ENCODE measurements at places on chromosomes 1 and 21.

GRCh38 chr1:247111259-247111699 is 7.1 kb upstream of the ZNF669 start:
- DNase-seq = no peak

DNA sequence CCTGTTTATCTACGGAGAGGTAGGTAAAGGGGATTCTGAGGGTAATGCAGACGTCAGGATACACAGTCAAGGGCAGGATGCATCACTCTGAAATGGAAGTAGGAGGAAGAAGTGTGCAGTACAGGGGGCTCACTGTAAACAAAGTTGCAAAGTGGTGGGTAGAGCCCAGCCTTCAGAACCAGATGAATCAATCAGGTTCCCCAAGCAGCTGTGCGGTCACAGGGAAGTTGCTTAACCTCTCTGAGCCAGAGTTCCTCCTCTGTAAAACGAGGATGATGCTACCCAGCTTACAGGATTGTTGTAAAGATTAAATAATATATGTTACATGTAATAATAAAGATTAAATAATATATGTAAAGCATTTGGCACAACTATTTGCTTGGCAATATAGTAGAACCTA is 13.5 kb upstream of the MYOM3 start:
- no peak for DNase-seq

DNA sequence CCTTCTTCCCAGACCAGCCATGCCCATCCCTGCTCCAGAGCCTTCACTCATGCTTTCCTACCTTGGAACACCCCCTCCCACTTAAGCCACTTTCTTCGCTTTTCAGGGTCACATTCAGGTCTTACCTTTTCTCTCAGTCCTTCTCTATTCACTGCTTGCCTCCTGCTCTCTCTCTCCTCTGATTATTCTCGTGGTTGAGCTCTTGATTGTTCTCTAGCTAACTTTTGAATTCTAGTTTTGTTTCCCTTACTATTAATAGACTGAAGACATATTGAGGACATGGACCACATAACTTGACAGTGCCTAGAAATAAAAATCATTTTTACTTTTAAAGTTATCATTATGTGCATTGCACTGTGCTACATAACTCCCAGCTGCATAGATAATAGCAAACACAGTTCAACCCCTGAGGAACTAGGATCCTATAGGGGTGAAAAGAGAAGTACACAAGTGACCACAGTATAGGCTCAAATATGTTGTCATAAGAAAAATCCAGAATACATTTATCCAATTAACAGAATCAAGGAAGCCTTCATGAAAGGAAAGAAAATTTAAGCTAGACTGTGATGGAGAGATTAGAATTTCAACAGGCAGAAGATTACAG is 21.5 kb downstream of the INSL5 start:
- no peak for DNase-seq

- DNase-seq = no peak
These were observed 164.3 kb downstream of the KIF26B start for GRCh38 chr1:245319094-245319493.

DNA sequence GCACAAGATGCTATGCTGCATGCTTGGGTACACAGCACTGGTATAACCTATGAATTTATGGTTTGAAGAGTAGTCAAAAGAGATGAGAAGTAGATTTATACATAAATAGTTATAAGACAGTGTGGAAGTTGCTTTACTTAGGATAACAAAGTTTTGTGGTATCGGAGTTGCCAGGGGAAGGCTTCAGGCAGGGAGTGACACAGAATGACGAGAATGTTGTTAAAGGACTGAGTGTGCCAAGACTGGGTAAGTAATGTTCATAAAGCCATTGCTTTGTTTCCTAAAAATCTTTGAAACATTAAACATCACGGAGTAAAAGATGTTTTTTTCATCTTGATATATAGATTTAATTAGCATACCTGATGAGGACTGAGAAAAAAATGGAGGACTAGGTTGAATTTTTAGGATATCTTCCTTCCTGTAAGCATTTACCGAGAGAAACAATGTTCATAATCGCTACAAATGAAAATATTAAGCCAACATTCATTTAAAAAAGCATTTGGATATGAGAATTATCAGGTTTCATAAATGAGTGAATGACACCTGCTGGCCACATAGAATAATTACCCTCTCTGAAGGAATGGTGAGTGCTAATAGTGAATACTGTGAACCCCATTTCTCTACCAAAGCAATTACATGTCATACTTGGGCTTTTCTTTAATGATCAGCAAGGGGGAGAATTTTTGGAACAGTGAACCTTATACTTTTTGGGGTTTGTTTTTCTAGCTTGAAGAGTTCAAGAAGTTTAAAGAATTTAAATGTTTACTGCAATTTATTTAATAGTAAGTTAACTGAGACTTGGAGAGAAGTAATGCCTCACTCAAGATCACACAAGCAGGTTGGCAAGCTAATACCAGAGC is 28.4 kb downstream of the EXTL2 start:
- no peak for DNase-seq

DNA sequence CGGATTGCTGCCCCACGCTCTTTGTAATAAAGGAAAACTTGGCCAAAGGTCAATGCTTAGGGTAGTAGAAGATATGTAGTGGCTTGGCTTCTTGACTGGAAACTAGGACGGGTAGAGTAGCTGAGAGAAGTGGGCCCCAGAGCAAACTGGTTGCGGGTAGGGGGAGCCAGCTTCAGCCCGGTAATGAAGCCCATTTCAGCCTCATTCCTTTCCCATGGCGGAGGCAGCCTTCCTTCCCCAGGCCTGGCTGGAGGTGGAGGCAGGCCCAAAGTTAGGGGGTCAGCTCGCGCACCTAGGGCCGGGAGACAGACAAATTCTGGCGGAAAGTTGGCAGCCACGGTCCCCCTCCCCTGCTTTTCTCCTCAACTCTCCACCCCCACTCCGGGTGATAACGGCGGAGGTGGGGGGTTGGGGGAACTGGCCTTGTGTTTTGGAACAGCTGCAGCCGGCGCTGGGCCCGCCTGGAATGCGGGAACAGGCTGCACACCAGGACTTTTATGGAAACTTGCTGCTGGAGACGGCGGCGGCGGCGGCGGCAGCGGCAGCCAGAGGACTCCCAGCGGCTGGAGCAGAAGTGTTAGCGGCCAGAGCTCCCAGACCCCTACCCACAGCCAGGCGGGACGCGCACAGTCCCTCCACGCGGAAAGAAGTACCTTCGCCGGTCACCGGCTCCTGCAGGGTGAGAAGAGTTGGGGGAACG is at the start of gene NEXN:
Gene NEXN (plus strand): TSS at position 544 of the 700 bp plus-strand sequence. CDS start 27,483 bp downstream, outside the sequence.
- no peak for DNase-seq

All from NCI-H2029 (cell line).